ENCODE measurements at places on chromosomes 12 and 14. TPM values are rescaled to one million over a fixed set of nuclear protein-coding genes. Genes with fewer than 3 reads are reported as not detected.

PMCH gene
- total RNA-seq, result not detected

SLC5A8 gene
- total RNA-seq, result not detected

HSPB8 gene
- 139 TPM for total RNA-seq

DNA sequence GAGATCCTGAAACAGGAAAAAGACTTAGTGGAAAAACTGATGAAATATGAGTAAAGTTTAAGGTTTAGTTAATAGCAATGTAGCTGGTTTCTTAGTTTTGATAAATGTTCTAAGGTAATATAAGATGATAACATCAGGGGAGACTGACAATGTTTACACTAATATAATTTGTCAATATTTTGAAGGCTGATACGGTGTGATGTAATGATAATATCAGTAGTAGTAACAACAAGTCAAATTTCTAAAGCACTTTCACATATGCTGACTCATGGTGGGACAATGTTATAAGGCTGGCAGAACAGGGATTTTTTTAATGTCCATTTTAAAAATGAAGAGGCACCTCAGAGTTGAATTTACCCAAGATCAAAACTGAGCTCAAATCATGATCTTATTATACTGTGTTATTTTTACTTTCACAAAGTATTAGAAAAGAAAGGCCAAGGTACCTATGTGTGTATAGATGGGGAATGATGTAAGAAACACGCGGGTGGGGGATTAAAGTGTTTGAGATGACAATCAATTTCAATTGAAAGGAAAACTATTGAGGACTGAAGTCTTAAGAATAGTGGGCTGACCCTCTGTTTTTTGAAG lies 2.4 kb upstream of the FLRT2 start:
- DNase-seq, result no peak

All from lower leg skin (tissue), 4 donors.